ENCODE measurements at places on chromosomes 5 and 9. TPM values are rescaled to one million over a fixed set of nuclear protein-coding genes. Genes with fewer than 3 reads are reported as not detected.

LRRC70 gene
- total RNA-seq: 0.17 TPM

DMRT3 gene
- not detected for total RNA-seq

GPRIN1 gene
- 12.8 TPM for total RNA-seq

LCN2 gene
- total RNA-seq: 1.1 TPM

NMRK1 gene
- total RNA-seq: 8.1 TPM

SPINK7 gene
- total RNA-seq: not detected

SPATA31A3 gene
- not detected for total RNA-seq

CDKN2B gene
- total RNA-seq: 0.31 TPM

SLCO4C1 gene
- total RNA-seq: 4.5 TPM

LCN15 gene
- total RNA-seq: 0.61 TPM

DNA sequence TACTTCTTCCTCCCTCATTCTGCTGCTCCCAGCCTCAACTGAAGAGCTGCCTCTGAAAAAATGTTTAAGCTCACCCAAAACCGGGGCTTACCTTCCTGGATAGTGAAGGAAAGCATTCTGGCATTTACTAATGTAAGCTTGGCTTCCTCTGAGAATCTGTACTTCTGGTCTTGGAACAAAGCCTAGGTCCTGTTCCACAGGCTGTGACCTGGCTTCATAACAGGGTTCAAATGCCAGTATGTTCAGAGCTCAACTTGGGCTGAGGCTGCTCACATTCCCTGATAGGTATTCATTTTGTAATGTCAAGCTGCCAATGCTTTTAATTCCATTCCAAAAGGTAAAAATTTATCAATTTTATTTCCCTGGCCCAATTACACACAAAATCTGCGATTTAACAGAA is 411.7 kb upstream of the KCNN2 start:
- no peak for DNase-seq

DNA sequence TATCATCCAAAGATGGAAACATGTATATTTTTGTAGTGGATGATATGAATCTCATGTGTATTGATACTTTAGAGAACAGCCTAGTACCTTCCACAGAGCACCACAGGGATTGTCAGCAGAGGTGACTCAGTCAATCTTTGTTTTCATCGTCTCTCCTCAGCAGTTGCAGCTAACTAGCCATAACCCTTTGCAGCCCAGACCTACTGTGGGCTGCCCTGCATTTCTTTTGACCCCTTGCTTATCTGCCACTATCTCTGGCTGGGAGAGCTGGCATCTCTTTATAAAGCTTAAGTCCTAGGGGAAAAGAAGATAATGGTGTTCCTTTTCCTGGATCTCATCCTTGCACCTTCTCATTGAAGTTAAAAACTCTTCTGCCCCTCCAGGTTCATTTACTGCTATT is 28.7 kb downstream of the HMGCR start:
- DNase-seq: no peak

GRCh38 chr9:128033609-128034008 is 33.5 kb downstream of the NAIF1 start:
- no peak for DNase-seq

GRCh38 chr5:124642151-124642550 is 104.3 kb downstream of the ZNF608 start:
- peak; percentile 32 for DNase-seq

DNA sequence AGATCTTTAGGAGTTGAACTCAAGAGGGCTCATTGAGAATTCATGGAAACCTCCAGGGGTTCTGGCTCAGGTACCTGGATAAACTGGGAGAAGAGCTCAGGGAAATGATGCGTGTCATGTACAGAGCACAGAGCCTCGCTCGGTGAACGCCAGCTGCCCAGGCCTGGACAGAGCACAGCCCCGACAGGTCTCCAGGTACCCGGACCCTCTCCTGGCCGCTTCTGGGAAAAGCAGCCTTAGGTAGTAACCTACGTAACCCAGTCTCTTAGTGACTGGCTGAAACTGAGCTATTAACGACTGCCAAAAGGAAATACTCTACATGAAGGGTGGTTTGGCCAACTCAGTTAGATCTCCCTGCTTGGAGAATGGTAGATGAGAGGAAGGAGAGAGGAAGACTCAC is 157.4 kb downstream of the TTLL11 start:
- peak; percentile 60 for DNase-seq

- DNase-seq: no peak
Observed at GRCh38 chr9:120659676-120660075, 54.6 kb downstream of the MEGF9 start.

GRCh38 chr5:38556599-38557307 is at the start of gene LIFR:
Gene LIFR, minus strand, starts transcription at chr5:38556646. Its CDS starts 25,999 bp downstream, at chr5:38530647.
- peak; percentile 83 for DNase-seq

- DNase-seq: no peak
Observed at GRCh38 chr5:91727463-91727862, 344.3 kb upstream of the ARRDC3 start.

DNA sequence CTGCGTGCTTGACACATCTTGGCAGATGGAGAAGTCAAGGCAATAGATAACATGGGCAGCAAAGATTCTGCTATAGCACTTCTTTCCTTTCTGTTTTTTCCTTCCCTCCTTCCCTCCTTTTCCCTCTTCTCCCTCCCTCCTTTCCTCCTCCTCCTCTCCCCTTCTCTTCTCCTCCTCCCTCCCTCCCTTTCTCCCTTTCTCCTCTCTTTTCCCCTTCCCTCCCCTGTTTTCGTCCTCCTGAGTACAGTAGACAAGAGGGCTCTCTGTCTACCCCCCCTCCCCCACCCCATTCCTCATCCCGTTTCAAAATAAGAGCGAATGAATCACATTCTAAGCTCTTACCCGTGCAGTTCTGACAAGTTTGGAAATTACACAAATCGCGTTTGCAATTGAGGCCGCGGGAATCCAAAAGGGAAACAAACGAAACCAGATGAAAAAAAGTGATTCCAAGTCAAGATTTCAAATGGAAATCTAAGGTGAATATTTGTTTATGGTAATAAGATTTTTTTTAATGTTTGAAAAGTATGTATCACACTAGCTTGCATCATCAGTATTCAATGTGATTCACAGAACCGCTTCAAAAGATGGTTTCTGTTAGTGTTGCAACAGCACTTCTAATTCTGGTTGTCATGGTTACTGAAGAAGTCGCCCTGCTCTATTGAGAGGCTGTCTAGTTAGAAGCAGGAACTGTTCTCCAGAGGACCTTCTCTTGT is 1.3 kb downstream of the NIM1K start:
- no peak for DNase-seq

DNA sequence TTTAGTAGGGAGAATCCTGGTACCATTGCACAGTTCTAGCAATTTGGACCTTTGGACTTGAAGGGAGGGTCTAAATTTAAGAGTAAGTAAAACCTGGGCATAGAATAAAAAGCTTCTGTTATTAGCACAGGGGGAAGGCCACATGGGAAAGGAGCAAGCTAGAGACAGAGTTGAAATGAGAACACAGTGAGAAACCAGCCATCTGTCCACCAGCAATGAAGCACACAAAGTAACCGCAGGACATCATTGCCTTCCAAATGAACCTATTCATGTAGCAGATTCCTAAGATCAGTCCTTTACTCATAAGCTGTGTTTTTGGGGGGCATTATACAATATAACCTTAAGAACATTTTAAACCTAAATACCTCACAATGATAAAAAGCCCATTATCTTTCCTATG is 407.4 kb downstream of the HCN1 start:
- no peak for DNase-seq

- no peak for DNase-seq
Observed at GRCh38 chr5:20323323-20323722, 335.3 kb upstream of the CDH18 start.

DNA sequence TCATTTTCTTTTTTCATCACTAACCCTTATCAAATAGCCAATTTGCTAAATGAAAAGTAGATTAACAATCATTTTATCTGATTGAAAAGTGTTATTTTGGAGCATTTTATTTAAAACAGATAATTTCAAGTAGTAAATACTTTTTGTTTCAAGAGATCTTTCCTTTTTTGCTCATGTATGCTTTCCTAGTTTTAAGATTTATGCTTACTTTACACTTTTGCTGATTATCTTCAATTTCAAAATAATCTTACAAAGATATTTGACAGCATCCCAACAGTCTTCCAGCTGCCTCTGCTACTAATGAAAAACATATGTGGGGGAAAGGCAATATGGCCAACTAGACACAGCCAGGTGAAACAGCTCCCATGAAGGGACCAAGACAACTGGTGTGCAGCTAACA is 1027.3 kb upstream of the CDH9 start:
- DNase-seq: no peak

GRCh38 chr5:146344155-146345118 is 5.8 kb downstream of the POU4F3 start:
- DNase-seq: peak; percentile 73

DNA sequence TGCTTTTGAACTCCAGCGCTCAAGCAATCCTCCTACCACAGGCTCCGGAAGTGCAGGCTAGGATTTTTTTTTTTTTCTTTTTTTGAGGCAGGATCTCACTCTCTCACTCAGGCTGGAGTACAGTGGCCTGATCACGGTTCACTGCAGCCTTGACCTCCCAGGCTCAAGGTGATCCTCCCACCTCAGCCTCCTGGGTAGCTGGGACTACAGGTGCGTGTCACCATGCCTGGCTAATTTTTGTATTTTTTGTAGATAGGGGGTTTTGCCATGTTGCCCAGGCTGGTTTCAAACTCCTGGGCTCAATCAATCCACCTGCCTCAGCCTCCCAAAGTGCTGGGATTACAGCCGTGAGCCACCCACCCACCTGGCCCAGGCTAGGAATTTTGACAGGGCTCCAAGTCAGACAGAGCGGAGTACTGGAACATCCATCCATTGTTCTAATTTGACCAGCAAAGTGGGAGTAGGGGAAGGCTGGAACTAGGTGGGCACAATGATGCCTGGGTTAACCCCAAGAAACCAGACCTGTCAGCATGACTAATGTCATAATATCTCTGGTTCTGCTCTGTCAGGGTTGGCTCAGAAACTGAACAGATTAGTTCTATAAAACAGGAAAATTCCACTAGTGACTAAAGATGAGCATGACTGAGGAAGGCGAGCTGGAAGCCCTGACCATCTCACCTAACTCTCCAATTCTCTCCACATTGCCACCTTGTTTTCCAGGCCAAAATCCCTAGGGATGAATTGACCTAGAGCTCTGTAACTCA is 9.2 kb downstream of the ZBTB5 start:
- DNase-seq: no peak

DNA sequence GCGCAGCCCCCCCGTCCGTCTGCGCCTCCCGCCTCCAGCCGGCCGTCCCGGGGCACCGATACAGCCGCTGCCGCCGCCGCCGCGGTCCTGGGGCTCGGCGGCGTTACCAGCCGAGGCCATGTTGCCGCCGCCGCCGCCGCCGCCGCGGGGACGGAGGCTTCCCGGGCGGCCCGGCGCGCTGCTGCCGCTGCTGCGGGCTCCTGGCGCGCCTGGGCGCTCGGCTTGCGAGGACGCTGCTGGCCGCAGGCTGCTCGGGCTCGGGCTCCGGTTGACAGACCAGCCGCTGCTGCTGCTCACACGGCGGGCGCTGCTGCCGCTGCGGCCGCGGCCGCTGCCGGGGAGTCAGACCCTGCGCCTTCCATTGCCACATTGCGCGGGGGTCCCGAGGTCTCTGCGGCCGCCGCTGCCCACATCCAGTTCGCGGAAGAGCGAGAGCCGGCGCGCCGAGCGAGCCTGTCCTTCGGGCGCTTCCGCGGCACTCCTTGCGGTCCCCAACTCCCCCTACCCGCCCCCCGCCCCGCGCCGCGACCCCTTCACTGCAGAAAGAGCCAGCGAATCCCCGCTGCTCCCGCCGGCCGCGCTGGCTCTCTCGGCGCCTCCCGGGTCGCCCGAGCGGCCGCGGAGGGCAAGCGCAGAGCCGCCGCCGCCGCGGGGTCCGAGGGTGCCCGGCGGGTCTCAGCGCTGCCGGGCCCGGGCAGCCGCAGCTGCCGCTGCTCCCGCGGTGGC is 8.4 kb downstream of the PTCH1 start:
- peak; percentile 55 for DNase-seq

GRCh38 chr5:368183-369084 is 46.9 kb downstream of the AHRR start:
- DNase-seq: peak; percentile 27

DNA sequence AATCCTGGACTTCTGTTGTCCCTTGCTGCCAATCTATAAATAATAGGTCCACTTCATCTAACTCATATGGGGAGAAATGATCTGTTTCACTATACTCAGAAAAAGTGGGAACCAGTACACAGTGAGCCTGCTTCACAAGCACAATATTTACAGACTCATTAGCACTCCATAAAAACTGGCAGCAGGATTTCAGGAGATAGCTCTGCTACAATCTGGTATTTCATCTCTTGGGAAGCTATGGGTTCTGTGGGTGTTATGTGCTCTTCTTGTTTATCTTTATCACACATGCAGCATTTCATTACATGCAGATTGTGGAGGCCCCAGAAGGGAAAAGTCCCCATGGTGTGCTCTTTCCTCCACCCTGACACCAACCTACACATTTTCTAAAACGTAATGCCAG is 33.2 kb downstream of the UGT3A2 start:
- DNase-seq: no peak

DNA sequence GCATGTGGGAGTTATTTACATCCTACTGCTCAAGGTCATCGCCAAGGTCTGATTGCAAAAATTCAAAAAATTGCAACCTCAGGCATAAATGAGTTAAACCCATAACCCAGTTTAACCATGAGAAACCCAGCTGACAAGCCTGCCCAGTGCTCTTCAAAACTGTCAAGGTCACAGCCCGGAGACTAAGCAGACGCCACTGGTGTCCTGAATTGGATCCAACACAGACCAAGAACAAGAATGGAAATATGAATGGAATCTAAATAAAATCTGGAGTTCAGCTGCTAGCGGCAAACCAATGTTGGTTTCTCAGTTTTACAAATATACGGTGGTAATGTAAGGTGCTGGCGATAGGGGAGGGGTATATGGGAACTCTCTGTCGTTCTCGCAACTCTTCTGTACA is 201.5 kb upstream of the MVB12B start:
- no peak for DNase-seq

DNA sequence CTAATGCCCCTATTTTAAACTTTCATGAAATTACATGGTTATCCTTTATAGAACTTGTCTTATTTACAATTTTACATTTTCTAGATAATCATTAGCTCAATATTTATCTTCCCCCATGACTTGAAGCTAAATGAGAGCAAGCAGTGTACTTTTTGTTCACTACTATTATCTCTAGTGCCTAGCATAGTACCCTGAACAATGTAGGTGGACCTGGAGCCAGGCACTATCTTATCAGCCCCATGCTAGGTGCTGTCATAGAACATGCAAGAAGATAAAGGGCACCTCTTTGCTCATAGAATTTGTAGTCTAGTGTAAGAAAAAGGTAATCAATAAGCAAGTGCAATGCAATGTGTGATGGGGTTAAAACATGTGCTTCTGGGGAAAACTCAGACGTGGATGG is 399.9 kb downstream of the ELAVL2 start:
- DNase-seq: no peak

- DNase-seq: no peak
Observed at GRCh38 chr5:181058786-181059296, 18.8 kb downstream of the BTNL9 start.

DNA sequence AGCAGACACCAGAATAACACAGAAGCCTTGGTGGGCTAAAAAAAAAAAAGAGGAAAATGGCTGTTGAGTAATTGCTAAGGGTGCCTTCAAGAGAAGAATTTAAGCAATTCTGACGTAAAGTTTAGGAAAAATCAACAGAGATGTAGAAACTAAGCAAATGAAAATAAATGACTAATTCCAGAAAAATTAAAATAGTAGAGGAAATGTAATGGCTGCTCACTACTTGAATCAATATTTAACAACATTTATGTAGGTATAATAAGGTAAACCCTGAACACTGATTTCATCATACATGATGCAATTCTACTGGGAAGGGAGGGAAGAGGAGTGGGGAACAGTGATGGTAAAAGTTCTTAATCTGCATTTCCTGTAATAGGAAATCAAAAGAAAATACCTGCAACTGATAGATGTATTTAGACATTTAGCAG is 41.4 kb downstream of the PUM3 start:
- DNase-seq: no peak

- no peak for DNase-seq
Observed at GRCh38 chr9:72534931-72535330, 13.5 kb downstream of the TMC1 start.

Measured in H1 (cell line).